ENCODE measurements at places on chromosomes 6 and 20.

- DNase-seq: no peak
Observed at GRCh38 chr20:50636601-50637540, 54.5 kb downstream of the RIPOR3 start.

GRCh38 chr6:47303861-47304260 is 5.8 kb downstream of the TNFRSF21 start:
- DNase-seq: no peak

GRCh38 chr20:44228465-44229258 is 18.1 kb upstream of the OSER1 start:
- DNase-seq: no peak

- no peak for DNase-seq
Observed at GRCh38 chr20:61970357-61970756, 95.3 kb downstream of the TAF4 start.
